ENCODE measurements at places on chromosomes 3 and 15.

DNA sequence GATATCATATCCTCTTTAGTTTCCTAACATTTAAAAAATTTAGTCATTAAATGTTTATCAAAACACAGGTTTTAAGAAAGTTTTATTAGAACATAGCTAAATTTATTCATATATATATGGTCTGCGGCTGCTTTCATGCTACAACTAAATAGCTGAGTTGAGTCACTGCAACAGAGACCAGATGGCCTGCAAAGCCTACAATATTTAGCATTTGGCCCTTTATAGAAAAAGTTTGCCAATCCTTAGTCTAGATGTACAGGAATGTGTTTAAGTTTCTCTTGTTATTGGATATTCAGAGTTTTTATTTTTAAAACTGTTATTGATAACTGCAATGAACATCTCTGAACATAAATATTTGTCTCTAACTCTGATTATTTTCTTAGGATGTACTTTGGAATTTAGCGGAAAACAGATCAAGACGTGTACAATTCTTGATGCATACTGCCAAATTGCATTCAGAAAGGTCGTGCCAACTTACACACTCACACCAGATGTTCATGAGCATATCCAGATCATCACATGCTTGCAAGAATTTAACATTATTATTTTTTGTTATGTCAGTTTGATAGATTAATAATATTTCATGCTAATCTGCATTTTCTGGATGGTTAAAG, 157.9 kb downstream of the STAC start:
- DNase-seq = no peak

DNA sequence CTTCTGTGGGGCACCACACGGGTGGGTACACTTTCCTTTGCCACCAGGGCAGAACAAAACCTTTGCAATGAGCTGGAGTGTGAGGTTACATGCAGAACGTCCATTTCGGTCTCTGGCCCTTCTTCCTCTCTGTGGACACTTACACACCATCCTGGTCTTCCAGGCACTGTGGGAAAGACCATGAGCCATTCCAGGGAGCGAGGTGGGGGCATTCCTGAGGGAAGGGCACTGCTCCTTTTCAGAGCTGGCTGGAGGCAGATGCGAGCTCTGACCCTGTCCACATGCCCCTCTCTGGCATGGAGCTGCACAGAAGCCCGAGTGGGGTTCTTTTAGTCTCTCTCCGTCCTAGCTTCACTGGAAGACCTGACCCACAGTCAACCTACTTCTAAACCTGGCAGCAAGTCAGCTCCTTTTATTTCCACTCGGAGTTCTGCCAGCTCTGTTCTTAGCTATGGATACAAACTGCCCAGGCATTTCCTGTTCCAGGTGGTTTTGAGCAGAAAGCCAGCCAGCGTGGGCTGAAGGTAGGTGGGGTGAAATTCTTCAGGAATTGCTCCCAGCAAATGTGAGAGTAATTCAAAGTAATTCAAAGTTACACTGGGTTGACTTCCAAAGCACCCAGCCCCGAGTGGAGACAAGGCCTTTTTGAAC, 281.4 kb downstream of the ADAMTS17 start:
- DNase-seq = no peak

GRCh38 chr15:101537483-101538080, 48.1 kb upstream of the PCSK6 start:
- DNase-seq = no peak

- DNase-seq = no peak
These were observed 451.1 kb upstream of the TPRG1 start for GRCh38 chr3:188720636-188721035.

GRCh38 chr3:151426341-151426657, 34.6 kb downstream of the IGSF10 start:
- DNase-seq = no peak

DNA sequence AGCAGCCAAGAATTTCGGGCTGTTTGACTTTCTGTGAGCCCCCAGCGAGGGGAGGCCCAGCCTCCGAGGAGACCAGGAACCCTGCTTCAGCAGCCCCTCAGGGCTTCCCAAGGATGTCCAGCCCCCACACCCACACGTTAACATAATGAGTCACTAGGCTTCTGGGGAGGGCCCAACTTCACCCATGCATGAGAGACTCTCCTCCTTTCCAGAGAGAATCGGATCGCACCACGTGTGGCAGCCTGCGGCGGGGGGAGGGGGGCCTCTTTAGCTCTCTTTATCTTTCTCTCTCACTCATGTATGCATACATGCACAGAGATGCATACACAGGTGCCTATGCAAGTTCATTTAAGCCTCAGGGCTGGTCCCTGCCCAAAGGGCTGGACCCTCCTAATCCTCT, 3.1 kb upstream of the AP2M1 start:
- no peak for DNase-seq

DNA sequence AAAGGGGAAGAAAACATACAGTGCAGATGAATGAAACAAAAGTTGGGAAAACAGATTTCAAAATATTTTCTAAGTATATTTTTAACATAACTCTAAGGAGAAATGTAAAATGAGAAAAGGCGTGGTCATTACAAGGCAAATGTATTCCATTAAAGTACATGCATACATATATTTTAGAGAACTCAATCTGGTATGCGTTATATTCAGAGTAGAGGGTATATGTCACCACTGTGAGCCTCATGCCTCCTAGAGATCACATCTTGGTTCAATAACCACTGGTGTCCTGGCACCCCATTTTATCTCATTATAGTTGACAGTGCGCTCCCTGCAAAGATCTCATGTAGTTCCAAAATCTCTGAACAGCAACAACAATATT, 77.5 kb downstream of the SMARCC1 start:
- DNase-seq = no peak

DNA sequence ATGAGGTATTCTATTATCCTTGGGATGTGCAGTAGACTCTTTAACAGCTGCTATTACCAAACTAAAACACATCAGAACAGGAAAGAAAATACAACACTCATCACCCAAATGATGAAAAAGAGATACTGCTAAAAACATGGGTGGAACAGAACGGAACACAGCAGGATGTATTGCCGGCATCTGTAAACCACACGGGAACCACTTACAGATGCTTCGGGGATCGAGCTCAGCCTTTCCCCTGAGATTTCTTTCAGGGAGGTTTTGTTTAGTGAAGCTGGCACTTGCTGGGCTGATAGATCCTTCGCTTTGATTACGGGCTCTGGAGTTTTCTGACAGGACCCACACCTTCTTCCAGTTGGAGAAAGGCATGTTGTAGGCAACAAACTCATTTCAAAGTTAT, 182.3 kb upstream of the FAM3D start:
- DNase-seq = no peak

- no peak for DNase-seq
These were observed 65.7 kb downstream of the RARB start for GRCh38 chr3:25493786-25494185.

DNA sequence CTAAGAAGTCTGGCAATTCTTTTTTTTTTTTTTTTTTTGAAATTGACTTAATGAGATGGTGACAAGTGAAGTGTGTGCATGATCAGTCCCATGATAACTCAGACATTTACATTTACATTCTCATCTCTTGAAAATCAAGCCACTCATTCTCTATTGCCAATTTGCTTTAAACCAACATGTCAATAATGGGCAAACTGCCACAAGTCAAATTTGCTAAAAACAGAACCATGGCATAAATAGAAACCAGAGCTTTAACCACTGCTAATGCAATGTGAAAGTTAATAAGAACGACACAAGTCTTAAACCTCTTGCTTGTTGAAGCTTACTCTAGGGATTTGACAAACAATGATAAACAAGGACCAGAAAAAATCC, 12.0 kb upstream of the COL8A1 start:
- no peak for DNase-seq

- no peak for DNase-seq
These were observed 637.8 kb downstream of the MAGI1 start for GRCh38 chr3:65400899-65401298.

DNA sequence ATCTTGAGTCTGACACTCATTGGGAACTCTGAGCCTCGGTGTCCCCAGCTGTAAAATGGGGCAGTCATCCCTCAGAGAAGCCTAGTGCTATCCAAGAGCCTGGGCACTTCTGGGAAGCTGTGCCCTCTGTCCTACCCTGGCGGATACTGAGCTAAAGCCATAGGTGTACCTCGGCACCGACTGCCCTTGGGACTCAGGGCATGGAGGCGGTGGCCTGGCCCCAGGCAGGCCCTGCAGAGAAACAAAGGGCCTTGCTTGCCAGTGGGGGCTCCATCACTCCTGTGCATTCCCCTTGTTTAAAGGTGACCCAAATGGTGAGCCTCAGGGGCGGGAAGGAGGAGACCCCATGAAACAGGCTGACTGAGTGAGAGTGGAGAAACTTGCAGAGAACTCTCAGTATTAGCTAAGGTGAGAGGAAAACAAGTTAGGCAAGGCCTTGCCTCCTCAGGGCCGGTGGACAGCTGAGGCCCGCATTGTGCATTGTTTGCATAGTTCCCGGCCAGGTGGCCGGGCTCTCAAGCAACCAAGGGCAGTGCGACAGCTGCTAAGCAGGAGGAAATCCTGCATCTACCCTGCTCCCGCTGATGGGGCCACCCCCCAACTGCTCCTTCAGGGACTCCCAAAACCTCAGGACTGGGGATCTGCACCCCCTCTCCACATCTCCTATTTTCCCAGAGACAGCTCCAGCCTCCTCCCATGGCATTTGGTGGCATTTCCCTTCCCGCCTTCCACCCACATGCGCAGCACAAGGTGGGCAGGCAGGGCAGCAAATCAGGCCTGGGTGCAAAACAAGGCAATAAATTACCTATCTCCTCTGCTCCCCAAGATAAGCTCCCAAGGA, 4.3 kb downstream of the PFKFB4 start:
- no peak for DNase-seq

DNA sequence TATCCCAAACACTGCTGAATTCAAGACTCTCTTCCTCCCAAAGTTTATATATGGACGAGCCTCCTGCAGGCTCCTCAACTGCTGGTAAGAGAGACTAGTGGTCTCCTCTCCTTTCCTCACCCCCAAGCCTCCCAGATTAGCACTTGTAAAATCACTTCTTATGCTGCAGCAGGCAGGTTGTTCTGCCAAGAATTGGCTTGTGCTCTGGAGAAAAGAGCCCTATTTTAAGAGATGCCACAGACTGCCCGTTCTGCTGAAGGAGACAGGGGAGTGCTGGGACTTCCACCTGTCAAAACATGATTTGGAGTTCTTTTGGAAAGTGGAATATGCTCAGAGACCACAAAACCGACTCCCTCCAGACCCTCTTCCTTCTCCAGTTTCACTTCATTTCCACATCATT, 230.9 kb upstream of the EIF1B start:
- DNase-seq = no peak

DNA sequence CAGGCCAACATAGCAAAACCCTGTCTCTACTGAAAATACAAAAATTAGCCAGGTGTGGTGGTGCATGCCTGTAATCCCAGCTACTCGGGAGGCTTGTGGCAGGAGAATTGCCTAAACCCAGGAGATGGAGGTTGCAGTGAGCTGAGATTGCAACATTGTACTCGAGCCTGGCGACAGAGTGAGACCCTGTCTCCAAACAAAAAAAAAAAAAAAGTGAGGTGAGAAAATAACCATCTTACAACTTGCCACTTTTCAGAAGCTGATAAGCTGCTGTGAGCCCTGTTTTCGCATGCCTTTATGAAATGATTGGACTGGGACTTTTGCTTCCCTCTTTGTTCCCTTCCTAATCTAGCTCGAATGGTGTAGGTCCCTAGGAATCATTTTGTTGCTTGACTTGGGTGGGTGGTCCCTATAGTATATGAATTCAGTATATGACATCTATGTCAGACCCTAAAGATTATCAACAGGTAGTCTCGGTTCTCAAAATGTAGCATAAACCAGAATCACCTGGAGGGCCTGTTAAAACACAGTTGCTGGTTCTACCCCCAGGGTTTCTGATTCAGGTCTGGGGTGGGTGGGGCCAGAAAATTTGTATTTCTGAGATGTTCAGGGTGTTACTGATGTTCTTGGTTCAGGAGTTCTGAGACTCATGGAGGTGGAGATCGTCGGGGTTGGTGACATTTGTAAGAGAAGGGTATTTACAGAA, 107.9 kb downstream of the FNDC3B start:
- no peak for DNase-seq

DNA sequence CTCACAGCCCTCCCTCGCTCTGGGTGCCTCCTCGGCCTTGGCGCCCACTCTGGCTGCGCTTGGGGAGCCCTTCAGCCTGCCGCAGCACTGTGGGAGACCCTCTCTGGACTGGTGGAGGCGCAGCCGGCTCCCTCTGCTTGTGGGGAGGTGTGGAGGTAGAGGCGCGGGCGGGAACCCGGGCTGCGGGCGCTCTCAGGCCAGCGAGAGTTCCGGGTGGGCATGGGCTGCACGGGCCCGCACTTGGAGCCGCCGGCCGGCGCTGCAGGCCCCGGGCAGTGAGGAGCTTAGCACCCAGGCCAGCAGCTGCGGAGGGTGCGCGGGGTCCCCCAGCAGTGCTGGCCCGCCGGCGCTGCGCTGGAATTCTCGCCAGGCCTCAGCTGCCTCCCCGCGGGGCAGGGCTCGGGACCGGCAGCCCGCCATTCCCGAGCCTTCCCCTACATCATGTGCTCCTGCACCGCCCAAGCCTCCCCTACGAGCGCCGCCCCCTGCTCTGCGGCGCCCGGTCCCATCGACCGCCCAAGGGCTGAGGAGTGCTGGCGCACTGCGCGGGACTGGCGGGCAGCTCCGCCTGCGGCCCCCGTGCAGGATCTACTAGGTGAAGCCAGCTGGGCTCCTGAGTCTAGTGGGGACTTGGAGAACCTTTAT, 46.0 kb upstream of the GSK3B start:
- DNase-seq = no peak

DNA sequence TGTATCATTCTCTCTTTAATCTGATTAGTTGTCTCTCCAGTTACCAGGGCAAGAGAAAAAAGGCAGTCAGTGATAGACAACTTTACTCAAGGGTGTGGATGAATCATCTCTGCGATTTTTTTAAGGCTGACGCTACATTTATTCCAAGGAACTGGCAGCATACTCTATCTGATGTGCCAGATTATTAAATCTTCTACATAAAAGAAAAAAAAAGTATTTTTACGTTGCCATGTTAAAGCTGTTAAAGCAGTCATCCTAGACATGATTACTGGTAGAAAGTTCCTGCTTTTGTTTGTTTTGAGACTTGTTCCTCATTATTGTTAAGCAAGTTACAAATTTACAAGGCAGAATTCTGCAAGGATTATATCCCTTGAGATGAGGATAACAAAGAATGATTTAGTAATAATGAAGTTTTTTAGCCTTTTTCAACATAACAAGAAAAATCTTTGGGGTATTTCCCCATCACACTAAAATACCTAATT, 121.7 kb downstream of the CBLB start:
- DNase-seq = no peak

GRCh38 chr15:57557267-57557666, 34.4 kb upstream of the MYZAP start:
- DNase-seq = no peak

DNA sequence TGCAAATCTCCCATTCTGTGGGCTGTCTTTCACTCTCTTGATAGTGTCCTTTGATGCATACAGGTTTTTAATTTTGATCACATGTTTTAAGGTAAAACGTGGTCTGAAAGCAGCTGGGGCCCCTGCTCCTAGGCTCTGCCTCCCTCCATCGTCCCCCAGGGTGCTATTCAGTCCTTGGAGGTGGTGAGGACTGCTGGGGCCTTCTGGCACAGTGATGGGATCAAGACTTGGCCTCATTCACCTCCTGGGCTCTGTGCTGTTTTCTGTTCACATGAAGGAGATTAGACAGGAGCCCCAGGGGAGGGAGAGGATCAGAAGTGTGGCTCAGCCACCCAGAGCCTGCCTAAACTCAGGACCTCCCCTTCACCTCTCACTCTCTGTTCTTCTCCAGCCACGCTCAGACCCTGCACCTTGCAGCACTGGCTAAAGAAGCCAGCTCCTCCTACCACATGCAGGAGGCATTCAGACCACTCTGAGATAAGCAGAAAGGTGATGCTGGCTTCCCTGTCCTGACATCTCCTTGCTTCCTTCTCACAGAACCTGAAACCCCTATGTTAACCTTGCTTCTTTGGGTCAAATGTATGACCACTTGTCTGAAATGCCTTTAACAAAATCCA, 43.9 kb downstream of the PAQR5 start:
- no peak for DNase-seq

Data from natural killer cell treated with Interleukin-12 subunit alpha and Interleukin-12 subunit beta and Interleukin-15 and Interleukin-18, amount 100 ng/mL, for 72 hours (primary cell).